ENCODE measurements at places on chromosomes 16 and 17.

GRCh38 chr16:29877266-29877961, 14.4 kb upstream of the CDIPT start:
- peak; percentile 37 for DNase-seq

- no peak for DNase-seq
Observed at GRCh38 chr16:67063008-67063407, 34.1 kb downstream of the CBFB start.

DNA sequence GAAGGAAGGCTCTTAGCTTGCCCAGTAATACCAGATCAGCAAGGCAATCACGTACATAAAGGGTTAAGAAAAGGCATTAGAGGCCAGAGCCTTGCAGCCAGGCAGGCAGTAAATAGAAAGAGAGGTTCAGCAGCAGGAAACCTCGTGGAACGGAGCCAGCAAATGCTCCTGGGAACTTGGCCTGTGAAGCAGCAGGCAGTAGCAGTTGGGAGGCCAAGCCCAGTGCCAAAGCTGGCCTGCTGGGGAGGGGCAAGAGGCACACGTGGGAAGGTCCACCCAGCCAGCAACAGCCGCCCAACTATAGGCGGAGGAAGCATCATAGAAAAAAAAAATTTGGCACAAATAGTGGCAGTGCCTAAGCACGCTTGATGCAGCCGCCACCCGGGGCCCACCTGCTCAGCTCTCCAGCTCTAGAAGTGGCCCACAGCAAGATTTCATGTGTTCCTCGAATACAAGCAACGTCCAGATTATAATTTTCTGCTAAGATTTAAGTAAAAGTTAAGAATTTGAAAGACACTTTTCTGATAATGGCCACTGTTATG, 2339.5 kb downstream of the TP53TG3F start:
- DNase-seq: no peak

DNA sequence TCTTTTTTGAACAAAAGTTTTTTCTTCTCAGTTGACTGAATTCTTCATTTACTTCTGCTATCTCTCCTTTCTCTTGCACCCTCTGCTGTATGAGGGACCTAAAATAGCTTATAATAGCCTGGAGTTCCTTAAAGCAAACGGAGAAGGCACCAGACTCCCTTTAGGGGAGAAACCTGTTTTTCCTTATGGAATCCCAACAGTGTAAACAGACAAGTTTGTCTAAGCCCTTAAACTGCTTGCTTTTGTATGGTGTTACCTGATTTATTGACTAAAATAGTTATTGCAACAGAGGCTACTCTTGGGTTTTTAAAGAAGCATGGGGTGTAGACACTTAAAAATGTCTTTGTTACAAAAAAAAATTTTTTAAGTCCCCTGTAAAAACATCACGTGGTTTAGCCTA, 12.9 kb upstream of the TRIM25 start:
- no peak for DNase-seq

GRCh38 chr17:61065263-61065773, 334.3 kb upstream of the TBX2 start:
- no peak for DNase-seq

DNA sequence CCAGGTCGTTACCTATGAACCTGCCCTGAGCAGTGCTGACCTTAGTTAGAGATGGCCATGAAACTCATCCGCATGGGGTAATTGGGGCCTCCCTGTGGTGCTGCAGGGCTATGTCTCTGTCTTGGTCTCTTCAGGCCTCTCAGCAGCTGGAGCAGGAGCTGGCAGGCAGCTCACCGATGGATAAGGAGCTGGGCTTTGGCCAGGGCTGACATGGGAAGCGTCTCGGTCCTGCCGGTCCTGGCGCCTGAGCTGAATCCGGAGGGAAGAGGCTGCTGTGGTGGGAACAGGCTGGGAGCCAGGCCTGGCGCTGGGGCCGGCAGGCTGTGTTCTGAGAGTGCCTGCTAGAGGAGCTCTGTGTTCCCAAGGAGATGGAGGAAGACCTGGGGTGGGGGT, 10.1 kb downstream of the IL32 start:
- DNase-seq: no peak

- no peak for DNase-seq
Observed at GRCh38 chr17:2414446-2415064, 13.7 kb upstream of the MNT start.

DNA sequence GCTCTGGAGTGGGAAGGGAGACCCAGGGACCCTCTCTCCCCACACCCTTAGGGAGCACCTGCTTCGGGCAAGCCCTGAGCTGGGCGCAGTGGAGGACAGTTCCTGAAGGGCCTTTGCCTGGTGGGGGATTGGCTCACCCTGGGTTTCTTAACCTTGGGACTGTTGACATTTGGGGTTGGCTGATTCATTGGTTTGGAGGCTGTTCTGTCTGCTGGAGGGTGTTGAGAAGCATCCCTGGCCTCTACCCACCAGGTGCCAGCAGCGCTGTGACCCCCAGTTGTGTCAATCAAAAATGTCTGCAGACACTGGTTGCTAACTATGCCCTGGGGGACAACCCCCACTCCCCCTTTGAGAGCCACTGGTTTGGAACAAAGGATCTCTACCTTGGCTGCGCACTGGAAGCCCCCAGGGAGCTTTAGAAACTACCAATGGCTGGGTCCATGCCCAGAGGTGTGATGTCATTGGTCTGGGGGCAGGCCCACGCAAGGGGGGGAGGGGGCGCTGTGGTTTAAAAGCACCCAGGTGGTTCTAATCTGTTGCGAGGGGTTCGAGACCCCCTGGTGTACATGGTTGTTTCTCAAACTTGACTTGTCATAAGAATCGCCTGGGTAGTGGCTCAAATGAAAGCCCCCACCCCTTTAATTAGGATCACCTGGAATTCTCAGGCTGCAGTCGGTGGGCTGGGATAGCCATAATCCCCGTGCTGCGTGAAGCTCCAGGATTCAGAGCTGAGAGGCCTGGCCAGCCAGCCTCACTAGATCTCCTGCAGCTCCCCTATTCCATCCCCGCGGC, 151.9 kb upstream of the GSE1 start:
- DNase-seq: no peak

- no peak for DNase-seq
Observed at GRCh38 chr16:85767531-85767930, 16.6 kb upstream of the C16orf74 start.

GRCh38 chr17:7260651-7261378, 1.5 kb downstream of the CLDN7 start:
- DNase-seq: peak; percentile 20

GRCh38 chr17:2025622-2026309, 632 bp upstream of the RTN4RL1 start:
- DNase-seq: no peak

DNA sequence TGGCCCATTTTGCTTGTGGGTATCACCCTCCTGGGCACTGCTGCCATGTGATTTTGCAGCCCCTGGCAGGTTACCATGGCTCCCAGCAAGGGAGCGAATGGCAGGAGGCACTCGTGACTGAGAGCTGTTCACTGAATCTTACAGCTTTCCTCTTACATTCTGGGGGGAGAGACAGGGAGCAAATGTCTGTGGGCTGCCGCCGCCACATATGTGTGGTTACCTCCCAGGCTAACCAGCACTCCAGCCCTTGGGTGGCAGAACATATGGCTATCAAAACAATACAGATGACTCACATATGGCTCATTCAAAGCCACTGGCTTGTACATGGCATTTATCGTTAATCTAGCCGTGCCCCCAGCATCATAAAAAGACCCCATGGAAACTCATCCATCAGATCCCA, 19.8 kb downstream of the GTF3C1 start:
- DNase-seq: no peak

- no peak for DNase-seq
Observed at GRCh38 chr17:81683208-81683583, 401 bp downstream of the ARL16 start.

GRCh38 chr16:499924-500323, 27.6 kb upstream of the CAPN15 start:
- no peak for DNase-seq

- DNase-seq: no peak
Observed at GRCh38 chr16:48603647-48604376, 6.2 kb downstream of the N4BP1 start.

DNA sequence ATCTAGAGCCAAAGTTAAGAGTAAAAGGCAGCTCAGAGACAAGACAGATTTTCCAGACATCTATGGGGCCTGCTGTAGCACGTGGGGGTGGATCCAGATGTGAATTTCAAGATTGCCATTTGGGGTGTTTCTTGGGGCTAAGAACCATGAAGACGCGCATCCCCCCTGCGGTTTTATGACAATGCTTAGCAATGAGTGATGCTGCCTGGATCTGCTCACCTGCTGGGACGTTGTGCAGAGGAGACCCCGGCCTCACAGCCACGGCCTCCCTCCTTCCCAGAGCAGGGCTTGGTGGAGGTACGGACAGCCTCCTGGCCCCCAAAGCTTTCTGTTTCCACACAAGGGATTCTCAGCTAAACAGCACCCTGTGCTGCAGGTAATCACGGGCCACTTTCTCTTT, 151.5 kb upstream of the DYNLRB2 start:
- no peak for DNase-seq

DNA sequence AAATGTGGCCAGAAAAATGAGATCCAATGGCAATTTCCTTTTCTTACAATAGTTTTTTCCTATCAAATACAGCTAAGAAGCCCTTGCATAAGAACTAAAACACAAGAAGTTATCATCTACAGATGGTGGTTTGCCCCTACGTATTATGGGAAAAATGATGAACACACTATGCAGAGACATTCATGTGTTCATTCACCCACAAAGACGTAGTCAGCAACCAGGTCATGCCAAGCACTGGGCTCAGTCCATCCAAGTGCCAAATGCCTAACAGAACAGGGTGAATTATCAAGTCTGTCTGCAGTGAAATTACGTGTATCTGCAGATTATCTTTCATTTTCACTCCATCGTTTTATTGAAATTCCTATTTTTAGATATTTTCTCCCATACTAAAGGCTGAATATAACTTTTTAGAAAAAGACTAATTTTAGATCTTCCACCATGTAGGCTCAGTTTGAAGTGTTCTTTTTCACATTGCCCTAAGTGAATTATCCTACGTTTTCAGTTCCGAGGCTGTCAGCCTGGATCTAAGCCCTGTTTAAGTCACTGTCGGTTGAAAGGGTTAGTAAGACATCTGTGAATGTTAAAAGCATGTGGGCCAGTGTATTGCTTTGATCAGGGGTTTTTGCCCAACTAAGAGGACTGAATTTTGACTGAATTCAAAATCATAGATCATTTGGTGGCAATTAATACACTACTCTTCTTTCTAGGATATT, 78.1 kb upstream of the DHX40 start:
- DNase-seq: no peak

- peak; percentile 21 for DNase-seq
Observed at GRCh38 chr17:37770631-37771518, 26.0 kb upstream of the HNF1B start.

GRCh38 chr16:13864689-13865088, 55.3 kb upstream of the ERCC4 start:
- DNase-seq: no peak

DNA sequence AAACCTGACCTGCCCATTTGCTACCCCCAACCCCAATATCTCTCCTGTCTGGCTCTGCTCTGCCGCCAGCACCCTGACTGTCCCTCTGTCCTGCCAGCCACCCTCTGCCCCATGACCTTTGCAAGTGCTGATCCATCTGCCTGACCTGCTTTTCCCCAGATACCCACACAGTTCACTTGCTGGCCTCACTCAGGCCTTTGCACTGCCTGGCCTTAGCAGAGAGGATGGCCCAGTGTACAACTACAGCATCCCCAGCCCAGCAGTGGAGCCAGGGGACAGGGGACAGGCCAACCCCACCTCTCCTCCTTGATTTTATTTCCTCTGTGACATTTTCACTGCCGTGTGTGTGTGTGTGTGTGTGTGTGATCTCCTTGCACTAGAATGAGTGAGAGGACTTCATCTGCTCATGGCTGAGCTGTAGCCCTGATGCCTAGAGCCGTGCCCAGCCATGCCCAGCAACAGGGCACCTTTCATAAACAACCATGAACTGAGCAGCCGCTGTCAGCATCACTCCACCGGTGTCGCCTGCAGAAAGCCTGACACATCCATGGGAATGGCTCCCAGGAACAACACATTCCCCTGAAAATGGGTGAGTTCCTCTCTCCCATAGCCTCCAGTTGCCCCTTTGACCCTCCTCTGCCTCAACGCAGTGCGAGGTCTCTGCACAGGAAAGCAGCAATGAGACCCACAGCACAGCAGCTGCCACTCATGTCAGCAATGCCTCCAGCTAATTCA, 36.0 kb upstream of the RBFOX3 start:
- DNase-seq: no peak

DNA sequence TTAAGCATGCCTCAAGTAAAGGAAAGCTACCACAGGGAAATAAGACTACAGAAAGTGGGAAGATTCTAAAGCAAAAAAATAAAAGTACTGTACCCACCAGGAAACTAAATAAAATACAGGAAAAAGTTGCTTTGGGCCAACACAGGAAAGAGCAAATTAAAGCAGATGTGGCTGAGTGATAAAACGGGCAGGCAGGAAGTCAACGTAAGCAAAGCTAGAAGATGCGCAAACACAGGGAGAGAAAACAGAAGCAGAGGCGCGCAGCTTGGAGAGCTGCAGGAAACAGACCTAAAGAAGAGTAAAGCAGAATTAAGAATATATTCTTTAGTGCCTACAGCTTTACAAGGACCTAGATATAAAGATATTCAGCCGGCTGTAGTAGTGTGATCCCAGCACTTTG, 21.7 kb downstream of the USP36 start:
- peak; percentile 50 for DNase-seq

DNA sequence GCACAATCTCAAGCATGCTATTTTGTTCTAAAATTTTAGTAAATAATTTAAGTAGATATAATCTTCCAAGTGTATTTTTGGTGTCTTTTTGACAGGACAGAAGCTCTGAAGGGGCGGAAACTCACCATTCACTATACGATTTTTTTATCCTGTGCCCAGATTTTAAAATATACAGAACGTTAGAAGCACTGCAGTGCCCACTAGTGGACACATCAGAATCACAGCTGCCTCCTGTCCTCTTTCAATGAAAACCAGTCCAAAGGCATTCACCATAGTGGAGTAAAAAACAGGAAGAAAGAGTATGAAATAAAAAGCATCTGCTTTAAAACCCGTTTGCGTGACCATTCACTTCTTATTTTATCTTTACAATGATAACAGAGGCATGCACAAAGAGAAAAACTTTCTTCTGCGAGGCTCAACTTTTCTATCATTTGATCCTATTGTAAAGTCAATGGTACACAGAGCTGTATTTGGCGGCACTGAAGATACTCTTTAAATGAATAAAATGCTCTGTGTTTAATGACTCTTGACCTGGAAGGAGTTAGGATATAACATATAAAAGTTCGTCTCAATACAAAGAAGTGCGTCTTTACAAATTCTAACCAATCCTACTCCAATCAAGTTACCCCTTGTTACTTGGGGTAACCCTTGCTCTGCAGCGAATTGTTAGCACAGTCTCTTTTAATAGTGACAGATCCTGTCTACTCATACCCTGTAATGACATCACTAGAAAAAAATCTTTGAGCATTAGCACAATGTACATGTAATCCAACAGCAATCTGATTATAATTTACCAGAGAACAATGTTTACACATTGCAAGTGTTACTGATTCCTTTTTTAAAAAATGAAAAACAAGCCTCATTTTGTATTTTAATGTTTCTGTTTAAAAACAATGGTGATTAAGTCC, 339.8 kb upstream of the PSMD7 start:
- DNase-seq: peak; percentile 16
